HFF-Myc (cell line): ENCODE measurements at places on chromosomes 3 and 15.

GRCh38 chr3:40690749-40691451, 166.1 kb downstream of the ZNF621 start:
- no peak for DNase-seq

GRCh38 chr3:169661361-169662131, 2.0 kb downstream of the MECOM start:
- DNase-seq, result no peak

GRCh38 chr15:35465783-35466182, 80.2 kb downstream of the DPH6 start:
- DNase-seq, result no peak

DNA sequence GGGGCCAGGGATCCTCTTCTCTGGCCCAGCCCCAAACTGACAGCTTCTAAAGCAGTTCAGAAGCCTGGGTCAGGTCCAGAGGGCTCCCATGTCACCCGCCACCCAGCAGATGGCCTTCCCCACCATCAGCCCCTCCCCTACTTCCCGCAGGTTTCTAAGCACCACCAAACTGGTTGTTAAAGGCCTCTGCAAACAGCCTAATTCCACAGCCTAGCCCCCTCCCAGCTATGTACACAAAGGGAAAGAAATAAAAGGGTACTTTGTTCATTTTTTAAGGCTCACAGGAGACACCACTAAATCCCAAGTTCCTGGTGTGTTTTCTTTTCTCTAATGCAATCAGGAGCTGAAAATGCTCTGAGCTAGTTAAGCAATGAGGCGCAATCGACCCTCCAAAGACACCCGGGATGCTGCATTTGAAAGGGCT, 30.6 kb downstream of the PLCH1 start:
- no peak for DNase-seq

DNA sequence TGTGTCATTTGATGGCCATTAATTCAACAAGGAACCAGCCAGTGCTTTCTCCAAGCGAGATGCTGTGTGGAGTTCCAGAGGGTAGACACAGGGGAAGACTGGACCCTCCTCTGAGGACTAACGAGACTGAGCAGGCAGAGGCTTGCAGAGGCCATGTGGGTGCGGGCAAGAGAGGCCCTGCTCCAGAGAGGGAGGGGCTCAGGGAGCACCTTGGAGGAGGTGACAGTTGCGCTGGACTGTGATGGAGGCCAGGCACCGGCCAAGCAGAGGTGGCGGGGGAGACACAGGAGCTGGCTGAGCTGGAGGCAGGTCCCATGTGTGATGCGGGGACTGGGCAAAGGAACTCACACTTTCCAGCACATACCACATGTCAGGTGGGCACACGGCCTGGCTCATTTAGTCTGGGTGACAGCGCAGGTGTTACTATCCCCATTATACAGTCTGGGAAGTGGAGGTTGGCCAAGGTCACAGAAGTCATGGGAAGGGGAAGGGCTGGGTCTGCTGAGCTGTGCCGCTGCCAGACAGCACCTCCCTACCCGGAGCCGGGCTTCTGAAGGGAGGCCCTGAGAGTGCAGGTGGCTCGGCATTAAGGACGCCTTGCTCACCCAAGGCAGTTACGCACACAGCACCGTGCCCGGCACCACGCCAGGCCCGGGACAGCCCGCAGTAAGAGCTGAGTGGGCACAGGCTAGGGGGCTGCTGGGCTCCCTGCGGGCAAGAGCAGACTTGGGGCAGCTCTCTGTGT, 3.7 kb downstream of the MELTF start:
- DNase-seq, result no peak

DNA sequence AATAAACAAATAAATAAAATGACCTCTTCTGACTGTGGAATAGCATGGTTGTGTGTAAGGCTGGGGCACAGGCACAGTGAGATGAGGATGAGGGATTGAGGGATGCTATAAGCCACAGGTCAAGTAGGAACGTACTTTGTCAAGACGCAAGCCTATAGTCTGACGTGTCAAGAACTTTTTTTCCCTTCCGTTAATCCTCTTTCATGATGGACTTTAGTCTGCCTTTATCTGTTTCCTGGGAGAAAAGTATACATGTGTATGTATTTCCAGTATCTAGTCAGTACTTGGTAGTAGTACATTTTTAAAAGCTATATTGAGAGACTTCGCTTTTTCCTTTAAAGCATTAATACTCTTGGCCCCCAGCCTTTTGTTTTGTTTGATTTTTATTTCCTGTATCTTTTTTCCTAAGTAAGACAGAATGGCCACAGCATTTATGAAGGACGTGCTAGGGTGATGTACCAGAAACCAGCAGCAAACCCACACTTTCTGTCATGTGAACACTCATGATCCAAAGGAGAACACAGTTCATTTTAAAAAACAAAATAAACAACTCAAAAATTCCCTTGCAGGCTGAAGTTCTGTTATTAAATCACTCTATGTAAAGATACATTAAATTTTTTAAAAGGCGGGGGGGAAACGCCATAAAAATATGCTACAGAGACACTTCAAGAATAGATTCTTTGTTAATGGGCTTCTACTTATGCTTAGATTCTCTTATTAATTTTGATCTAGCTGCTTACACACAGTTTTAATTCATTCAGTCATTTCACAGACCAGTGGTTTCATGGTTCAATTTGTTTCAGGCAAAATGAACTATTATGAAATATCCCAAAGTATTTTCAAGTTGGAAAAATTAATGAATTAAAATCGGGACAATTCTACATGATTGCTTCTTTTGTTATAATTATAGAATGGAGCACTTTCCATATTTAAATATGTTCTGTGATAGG, 114.7 kb downstream of the SNRK start:
- no peak for DNase-seq

DNA sequence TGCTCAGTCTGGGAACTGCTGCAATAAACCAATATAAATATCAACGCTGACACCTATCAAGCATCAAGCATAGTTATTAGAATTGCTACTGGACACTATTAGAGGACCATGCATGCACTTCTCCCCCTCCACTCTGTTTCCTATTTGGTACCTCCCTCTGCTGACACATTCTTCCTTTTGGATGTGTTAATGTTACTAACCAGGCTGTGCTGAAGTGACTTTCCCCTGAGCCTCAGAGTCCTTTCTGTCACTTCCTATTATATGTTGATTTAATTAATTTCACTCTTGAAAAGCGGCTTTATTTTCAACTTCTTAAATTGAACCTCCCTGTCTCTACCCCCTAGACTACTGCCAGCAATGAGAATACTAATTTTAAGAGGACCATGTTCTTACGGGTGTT, 379.1 kb downstream of the MCTP2 start:
- DNase-seq, result no peak

GRCh38 chr3:126542340-126543241, 16.1 kb downstream of the C3orf22 start:
- DNase-seq, result no peak

DNA sequence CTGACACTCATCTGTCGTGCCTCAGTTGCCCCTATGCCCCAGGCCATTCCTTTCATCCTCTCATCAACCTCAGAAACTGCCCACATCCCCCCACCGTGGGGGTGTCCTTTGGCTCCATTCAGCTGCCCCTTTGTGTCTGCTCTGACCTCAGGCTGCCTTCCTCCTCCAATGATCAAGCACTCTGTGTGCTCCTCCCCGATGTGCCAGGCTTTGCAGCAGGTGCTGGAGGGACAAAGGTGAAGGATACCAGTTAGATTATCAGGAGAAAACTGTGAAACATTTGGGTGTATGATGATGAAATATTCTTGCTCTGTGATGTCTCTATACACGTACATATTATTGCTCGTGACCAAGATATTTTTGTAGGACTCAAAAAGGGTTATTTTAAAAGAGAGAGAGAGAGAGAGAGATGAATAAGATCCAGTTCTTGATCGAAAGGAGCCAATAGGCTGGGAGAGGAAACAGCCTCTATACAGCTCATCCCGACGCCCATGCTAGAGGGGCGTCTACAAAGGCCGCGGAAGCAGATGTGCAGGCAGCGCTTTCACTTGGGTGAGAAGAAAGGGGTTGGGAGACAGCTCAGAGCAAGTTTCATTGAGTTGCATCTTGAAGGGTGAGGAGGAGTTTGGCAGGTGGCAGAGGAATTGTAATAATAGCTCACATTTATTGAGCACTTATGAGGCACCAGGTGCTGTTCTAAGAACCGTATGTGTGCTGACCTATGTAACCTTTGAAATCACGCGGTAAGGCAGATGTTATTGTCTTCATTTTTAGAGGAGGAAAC, 28.3 kb upstream of the ADCY5 start:
- no peak for DNase-seq

GRCh38 chr3:112973325-112974177, 1.4 kb downstream of the CD200R1 start:
- DNase-seq, result no peak

GRCh38 chr3:172357850-172358754, 90.2 kb downstream of the GHSR start:
- DNase-seq, result peak; percentile 73

- DNase-seq, result no peak
These were observed 8.6 kb downstream of the MAPKAPK3 start for GRCh38 chr3:50625231-50626182.

GRCh38 chr15:39721893-39722292, 60.7 kb downstream of the FSIP1 start:
- no peak for DNase-seq

GRCh38 chr3:126711121-126711760, 7.2 kb downstream of the CHCHD6 start:
- DNase-seq, result no peak

DNA sequence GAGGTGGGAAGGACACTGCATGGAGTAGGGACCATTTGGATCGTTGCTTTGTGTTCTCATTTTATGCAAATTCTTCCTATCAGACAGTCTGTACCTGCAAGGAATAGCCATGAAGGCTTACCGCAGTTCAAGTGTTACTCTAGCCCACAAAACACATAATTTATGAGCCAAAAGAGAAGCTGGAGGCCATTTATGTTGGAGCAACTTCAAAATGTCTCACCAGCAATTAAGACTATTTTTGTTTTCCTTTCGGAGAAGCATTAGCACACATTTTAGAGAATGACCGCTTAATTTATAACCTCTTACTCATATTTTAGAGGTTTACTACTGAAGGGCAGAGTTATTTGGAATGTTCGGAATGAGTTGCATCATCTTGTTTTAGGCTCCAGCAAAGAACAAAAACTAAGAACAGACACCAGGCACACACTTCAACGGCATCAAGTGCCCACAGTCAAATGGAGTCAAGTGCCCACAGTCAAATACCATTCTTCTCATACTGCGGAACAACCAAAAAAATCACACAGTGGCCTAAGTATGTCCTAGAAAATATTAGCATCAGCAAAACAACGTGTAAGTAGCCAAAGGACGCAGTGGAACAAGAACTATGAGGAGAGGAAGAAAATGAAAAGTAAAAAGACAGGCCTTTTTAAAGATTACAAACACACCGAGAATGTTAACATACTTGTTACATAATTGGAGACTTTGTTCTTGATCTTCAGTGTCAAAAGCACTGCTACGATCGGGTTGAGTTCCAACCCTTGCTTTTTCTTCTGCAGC, 17.5 kb upstream of the GOLGA8J start:
- DNase-seq, result peak; percentile 50
